ENCODE measurements at places on chromosomes 3 and 15.
A peak's percentile ranks its signal among the peaks of the same experiment; 100 is the strongest.

DNA sequence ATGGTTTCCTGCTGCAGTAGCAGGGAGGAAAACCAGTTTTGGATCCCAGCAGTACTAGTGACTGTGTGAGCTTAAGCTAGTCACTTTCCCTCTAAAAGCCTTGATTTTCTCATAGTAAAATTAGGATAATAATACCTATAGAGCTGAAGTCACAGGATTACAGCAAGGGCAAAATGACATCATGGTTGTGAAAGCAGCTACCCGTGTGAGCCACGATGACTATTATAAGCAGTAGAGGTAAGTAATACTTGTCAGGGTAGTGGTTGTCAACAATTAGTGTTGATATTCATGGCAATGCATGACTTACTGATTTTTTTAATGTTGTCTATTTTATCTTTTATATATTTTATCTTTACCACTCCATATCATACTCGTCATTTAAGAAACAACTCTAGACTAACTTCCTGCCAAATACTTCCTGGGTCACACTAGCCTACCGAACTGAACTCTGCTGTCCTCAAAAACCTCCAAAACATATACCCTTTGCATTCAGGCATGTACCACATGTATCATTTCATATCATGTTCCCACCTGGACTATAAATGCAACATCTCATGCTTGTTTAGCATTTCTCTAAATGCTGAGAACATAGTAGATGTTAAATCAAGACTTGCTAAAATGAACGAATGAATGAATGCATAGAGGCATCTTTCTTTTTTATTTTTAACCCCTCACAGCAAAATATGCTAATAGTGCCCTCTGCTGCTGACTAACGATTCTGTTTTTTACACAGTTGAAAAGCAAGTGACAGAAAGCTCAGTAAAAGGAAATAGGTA is 172.6 kb downstream of the P3H2 start:
- peak; percentile 11 for DNase-seq

DNA sequence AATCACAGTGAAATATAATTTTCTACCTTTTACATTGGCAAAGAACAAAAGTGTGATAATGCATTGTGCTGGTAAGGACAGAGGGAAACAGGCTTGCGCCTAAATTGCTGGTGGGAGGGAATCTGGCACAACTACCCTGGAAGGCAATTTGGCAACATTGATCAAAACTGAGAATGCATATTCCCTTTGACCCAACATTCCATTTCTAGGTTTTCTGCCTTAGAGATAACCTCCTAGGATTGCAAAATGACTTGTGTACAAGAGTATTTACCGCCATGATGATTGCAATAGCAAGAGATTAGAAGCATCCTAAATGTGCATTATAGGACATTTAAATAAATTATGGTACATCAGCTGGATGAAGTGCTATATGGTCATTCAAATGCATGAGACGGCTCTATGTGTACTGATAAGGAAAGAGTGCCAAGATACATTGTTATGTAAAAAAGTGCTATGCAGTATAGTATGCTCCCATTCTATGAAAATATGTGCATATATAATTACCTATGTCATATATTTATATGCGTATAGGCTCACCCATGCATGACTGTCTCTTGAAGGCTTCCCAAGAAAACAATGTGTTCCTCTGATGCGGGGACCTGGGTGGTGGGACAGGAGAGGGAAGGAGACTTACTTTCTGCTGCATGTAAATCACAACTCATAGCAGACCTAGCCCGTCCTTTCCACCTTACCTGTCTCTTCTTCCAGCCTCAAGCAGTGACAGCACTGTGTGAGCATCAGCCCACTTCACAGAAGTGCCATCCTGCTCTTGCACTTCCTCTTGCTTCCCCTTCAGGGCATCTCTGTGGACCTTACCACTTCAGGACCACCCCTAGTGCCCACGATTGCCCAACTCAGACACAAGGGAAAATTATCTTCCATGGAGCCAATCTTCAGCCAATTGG is 249.9 kb upstream of the TLE3 start:
- DNase-seq: no peak

GRCh38 chr15:68310804-68311463 is 33.4 kb downstream of the FEM1B start:
- no peak for DNase-seq

DNA sequence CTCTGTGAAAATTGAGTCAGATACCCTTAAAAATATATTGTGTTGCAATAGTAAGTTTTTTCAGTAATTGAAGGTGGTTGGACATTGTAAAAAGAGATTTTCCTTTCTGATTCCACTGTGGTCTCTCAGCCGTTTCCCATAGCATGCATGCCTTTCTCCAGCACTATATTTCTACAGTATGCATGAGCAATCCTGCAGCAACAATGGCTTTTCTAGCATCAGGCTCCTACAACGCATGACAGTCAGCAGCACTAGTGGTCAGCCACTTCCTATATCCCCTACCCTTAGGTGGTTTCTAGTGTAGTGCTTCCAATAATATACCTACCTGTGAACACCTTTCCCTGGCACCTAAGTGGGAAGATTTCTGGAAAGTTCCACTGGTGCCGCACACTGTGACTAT is 55.4 kb upstream of the SNRPN start:
- DNase-seq: no peak

DNA sequence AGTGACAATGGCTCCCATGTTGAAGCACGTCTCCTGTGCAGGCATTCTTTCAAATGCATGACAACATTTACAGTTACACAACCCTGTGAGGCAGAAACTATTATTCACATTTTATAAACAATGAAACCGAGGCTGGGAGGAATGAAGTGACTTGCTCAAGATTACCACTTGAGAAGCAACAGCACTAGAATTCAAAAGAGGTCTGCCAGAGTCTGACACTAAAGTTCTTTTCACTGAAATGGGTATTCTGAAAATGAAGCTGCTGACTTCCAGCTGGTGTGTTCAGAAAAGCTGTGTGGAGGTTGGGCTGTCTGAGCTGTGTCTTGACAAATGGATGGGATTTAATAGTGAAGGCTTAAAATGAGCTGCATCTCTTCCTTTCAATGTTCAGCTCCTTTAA is 104.4 kb downstream of the THSD4 start:
- DNase-seq: no peak

- no peak for DNase-seq
These were observed 347.3 kb downstream of the CNTN3 start for GRCh38 chr3:74267131-74267530.

GRCh38 chr3:141230293-141230692 is 1.3 kb upstream of the PXYLP1 start:
- DNase-seq: no peak
